CD14-positive monocyte (primary cell): ENCODE measurements at places on chromosomes 6 and 20. TPM values are rescaled to one million over a fixed set of nuclear protein-coding genes. Genes with fewer than 3 reads are reported as not detected.

GRCh38 chr6:18078866-18079265 lies 43.6 kb downstream of the NHLRC1 start:
- H3K27ac ChIP-seq = no peak overlapping the region
- H3K4me3 ChIP-seq = no peak overlapping the region
- H3K4me1 ChIP-seq = no peaks in the 10 kb centered on the region
- no peaks in the 10 kb centered on the region for H3K27me3 ChIP-seq
- peak; percentile 25 for DNase-seq
- H3K36me3 ChIP-seq = no peaks in the 10 kb centered on the region

- no peak overlapping the region for H3K4me3 ChIP-seq
- no peaks in the 10 kb centered on the region for H3K36me3 ChIP-seq
- H3K4me1 ChIP-seq = peaks cover 6% of the 10 kb centered on the region
- DNase-seq = no peak
These were observed 779 bp upstream of the KCNG1 start for GRCh38 chr20:51023617-51024155.

DNA sequence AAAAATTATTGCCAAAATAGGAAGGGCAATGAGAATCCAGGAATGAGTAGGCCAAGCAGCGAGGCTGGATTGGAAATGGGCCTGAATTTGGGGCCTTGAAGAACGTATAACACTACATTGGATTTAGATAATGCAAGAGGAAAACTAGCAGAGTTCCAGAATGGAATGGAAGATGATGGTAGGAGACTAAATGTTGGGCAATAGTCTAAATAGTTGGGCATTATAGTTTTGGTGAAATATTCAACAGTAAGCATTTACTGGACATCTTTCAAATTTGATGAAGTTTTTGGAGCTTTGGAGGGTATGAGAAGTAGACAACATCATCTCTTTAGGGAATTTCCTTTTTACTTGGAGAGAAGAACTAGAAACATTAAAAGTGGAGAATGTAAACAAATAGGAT lies 3.4 kb upstream of the JARID2 start:
- no peak overlapping the region for H3K4me3 ChIP-seq
- DNase-seq = no peak
- H3K4me1 ChIP-seq = peaks cover 26% of the 10 kb centered on the region
- no peaks in the 10 kb centered on the region for H3K36me3 ChIP-seq
- H3K27ac ChIP-seq = no peak overlapping the region

GRCh38 chr6:98782772-98783171 lies 51.6 kb upstream of the POU3F2 start:
- no peak for DNase-seq
- H3K4me1 ChIP-seq = no peaks in the 10 kb centered on the region
- no peak overlapping the region for H3K4me3 ChIP-seq
- H3K27me3 ChIP-seq = no peaks in the 10 kb centered on the region
- no peak overlapping the region for H3K27ac ChIP-seq

DNA sequence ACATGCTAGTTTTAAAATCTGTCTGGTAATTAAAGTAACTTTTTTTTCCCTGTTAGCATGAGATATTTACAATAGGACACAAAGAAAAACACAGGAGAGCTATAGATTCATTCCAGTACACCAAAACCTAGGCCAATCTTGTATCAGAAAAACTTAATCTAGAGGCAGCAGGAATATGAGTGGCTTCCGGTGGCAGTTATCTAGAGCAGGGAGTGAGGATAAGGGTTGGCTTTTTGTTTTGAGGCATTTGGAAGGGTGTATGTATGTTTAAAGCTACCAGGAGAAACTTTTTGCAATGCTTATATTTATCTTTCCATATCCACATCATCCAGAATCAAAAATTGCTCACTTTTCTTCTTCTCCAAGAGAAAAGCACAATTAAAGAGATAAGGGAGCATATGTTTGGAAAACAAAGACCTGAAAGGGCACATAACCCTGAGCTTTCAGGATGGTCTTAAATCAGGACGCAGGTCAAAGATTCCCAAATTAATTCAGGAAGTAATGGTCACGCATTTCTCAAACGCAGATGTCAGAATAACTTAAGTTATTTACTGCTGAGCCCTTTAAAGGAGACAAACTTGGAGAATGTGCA lies 13.1 kb downstream of the TFAP2A start:
- no peak overlapping the region for H3K27ac ChIP-seq
- H3K4me1 ChIP-seq = peaks cover 16% of the 10 kb centered on the region
- no peak overlapping the region for H3K4me3 ChIP-seq

DNA sequence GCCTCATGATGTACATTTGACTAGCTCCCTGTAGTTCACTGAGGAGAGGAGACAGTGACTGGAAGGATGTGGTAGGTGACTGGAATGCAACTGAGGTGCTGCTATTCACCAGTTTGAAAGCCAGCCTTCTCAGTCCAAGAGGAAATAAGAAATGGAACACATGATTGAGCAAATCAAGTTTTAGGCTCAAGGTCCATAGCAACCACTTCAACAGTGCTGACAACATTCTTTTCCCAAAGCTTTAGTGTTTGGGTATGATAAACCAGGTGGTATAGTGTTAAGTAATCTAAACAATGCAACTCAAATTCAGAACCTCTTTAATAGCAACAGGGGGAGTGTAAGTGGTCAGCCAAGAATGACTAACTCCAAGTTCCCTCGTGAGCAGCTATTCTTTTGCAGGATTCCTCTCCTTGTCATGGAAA lies 9.2 kb downstream of the ZHX3 start:
- no peaks in the 10 kb centered on the region for H3K27me3 ChIP-seq
- H3K4me1 ChIP-seq = peaks cover 24% of the 10 kb centered on the region
- no peaks in the 10 kb centered on the region for H3K36me3 ChIP-seq

GRCh38 chr6:109625199-109625598 lies 65.8 kb downstream of the AK9 start:
- H3K4me1 ChIP-seq = no peaks in the 10 kb centered on the region
- no peaks in the 10 kb centered on the region for H3K36me3 ChIP-seq
- no peak overlapping the region for H3K4me3 ChIP-seq
- no peaks in the 10 kb centered on the region for H3K27me3 ChIP-seq

GRCh38 chr6:20166210-20166609 lies 46.1 kb downstream of the MBOAT1 start:
- DNase-seq = no peak
- H3K27me3 ChIP-seq = no peaks in the 10 kb centered on the region
- H3K27ac ChIP-seq = peak overlapping the region; percentile 16
- no peak overlapping the region for H3K4me3 ChIP-seq
- peaks cover 52% of the 10 kb centered on the region for H3K4me1 ChIP-seq
- H3K36me3 ChIP-seq = peaks cover 8% of the 10 kb centered on the region

DNA sequence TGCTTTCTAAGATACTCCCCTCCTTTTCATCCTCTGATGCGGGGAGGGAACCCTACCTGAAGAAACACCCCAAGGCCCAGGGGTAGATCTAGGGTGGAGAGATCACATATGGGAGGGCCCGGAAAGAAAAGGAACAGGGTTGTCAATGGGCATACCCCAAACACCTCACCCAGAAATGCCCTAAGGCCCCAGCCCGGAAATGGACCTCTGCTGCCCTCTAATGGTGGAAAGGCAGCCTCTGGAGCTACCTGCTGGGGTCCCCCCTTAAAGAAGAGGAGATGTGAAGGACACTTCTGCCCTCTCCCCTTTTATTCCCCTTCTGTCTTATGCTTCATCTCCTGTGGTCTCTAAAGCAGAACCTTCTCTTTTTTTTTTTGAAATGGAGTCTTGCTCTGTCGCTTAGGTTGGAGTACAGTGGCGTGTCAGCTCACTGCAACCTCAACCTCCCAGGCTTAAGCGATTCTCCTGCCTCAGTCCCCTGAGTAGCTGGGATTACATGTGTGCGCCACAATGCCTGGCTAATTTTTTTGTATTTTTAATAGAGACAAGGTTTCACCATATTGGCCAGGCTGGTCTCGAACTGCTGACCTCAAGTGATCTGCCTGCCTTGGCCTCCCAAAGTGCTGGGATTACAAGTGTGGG lies 458 bp upstream of the ARMC12 start:
- no peaks in the 10 kb centered on the region for H3K36me3 ChIP-seq
- peak; percentile 69 for DNase-seq
- no peak overlapping the region for H3K4me3 ChIP-seq
- H3K4me1 ChIP-seq = peaks cover 44% of the 10 kb centered on the region

DNA sequence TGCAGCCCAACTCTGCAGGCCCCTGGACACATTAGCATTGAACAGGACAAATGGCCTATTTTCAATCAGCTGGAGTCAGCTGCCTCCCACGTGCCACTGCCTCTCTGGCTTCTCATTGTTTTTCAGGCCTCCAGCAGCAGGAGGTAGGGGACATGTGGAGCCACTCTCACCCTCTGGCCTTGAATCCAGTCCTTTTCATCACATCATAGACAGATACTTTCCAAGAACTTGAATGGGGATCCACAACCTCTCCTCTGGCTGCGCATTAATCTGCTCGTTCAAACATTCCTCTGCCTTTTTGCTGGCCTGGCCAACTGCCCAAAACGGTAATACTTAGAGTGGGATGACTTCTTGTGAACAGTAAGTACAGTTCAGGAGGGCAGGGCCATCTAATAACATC lies 592.3 kb downstream of the PKHD1 start:
- no peak for DNase-seq
- no peak overlapping the region for H3K4me3 ChIP-seq
- H3K27ac ChIP-seq = no peak overlapping the region
- H3K27me3 ChIP-seq = no peaks in the 10 kb centered on the region

DNA sequence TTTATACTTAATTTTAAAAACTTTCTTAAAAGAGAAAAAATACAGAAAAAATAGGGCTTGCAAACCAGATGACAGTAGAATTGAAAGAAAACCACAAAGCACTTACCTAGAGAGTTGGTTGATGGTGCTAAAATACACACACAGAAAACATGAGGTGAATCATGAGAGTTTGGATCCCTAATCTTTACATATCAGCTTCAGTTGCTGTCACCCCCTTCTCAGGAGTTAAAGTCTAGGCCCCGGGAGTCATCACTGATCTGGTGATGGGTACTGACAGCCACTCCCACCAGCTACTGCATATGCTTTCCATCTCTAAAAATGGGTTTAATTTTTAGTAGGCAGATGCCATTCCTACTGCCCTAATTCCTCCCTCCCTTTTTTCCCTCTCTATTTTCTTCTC lies 16.7 kb downstream of the TSBP1 start:
- H3K36me3 ChIP-seq = no peaks in the 10 kb centered on the region
- no peak for DNase-seq
- no peak overlapping the region for H3K27ac ChIP-seq

DNA sequence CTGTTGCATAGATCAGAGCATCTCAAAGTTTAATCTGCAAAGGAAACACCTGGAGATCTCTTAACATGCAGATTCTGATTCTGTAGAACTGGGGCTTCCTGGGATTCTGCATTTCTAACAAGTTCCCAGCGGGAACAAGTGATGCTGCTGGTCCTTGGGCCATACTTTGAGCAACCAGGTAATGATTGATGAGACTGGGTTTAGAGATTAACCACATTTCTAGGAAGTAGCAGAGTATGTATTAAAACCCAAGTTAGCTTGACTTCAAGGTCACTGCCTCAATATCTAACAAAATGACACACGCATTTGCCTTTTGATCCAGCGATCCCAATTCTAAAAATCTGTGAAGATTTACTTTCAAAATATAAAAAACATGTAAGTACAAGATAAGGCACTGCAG lies 83.0 kb upstream of the DTNBP1 start:
- H3K27ac ChIP-seq = no peak overlapping the region
- no peaks in the 10 kb centered on the region for H3K36me3 ChIP-seq
- no peaks in the 10 kb centered on the region for H3K27me3 ChIP-seq
- no peak overlapping the region for H3K4me3 ChIP-seq

GRCh38 chr20:21503345-21503744 lies 10.5 kb downstream of the NKX2-2 start:
- no peaks in the 10 kb centered on the region for H3K36me3 ChIP-seq
- no peak for DNase-seq
- no peak overlapping the region for H3K4me3 ChIP-seq
- peaks cover 15% of the 10 kb centered on the region for H3K4me1 ChIP-seq
- no peak overlapping the region for H3K27ac ChIP-seq
- peaks cover 33% of the 10 kb centered on the region for H3K27me3 ChIP-seq

GRCh38 chr6:38375341-38375740 lies 264.4 kb downstream of the BTBD9 start:
- H3K4me3 ChIP-seq = no peak overlapping the region
- H3K27ac ChIP-seq = no peak overlapping the region
- no peak for DNase-seq
- H3K27me3 ChIP-seq = no peaks in the 10 kb centered on the region

MED20 gene
- polyA plus RNA-seq = 16.2 TPM

TGM3 gene
- polyA plus RNA-seq = not detected

DNMT3B gene
- 0.39 TPM for polyA plus RNA-seq

GPR63 gene
- 0.07 TPM for polyA plus RNA-seq

BFSP1 gene
- polyA plus RNA-seq = not detected

TNF gene
- polyA plus RNA-seq = 7.1 and 13.1 TPM in 2 replicates

TOMM6 gene
- polyA plus RNA-seq = 257 and 271 TPM in 2 replicates
